ENCODE measurements at places on chromosomes 3 and 15. TPM values are rescaled to one million over a fixed set of nuclear protein-coding genes. Genes with fewer than 3 reads are reported as not detected.

The SLITRK3 gene
- not detected for total RNA-seq

DNA sequence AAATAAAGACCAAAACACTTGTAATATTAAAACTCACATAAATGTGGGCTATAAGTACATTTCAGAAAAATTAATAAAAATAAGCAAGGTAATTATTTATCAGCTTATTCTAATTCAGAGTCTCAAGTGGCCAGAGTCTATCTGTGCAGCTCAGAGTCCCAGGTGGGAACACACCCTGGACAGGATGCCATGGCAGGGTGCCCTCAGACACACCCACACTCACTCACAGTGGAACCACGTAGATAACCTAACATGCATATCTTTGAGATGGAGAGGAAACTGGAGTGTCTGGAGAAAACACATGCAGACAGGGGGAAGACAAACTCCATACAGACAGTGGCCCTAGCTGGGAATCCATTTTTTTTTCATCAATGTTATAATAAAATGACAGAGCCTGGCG is 37.2 kb downstream of the FSIP1 start:
- no peak overlapping the region for H3K4me3 ChIP-seq
- H3K36me3 ChIP-seq = no peaks in the 10 kb centered on the region
- H3K4me1 ChIP-seq = no peaks in the 10 kb centered on the region

GRCh38 chr15:60343221-60343970 is 54.4 kb downstream of the ANXA2 start:
- H3K27me3 ChIP-seq = no peaks in the 10 kb centered on the region
- H3K4me3 ChIP-seq = no peak overlapping the region
- no peak for DNase-seq
- peaks cover 6% of the 10 kb centered on the region for H3K36me3 ChIP-seq

- no peak overlapping the region for H3K4me3 ChIP-seq
- no peaks in the 10 kb centered on the region for H3K36me3 ChIP-seq
- no peak overlapping the region for H3K27ac ChIP-seq
- H3K4me1 ChIP-seq = no peaks in the 10 kb centered on the region
- peak; percentile 60 for DNase-seq
Observed at GRCh38 chr15:29925227-29926082, 103.2 kb upstream of the TJP1 start.

GRCh38 chr3:100395679-100396431 is 5.0 kb downstream of the TOMM70 start:
- H3K4me1 ChIP-seq = peaks cover 48% of the 10 kb centered on the region
- peaks cover 28% of the 10 kb centered on the region for H3K36me3 ChIP-seq
- H3K27me3 ChIP-seq = no peaks in the 10 kb centered on the region
- DNase-seq = no peak
- H3K27ac ChIP-seq = peak overlapping the region; percentile 34
- no peak overlapping the region for H3K4me3 ChIP-seq

Measured in activated CD8-positive, alpha-beta T cell treated with anti-CD3 and anti-CD28 coated beads for 36 hours (primary cell).